ENCODE measurements at places on chromosomes 2 and 18.

DNA sequence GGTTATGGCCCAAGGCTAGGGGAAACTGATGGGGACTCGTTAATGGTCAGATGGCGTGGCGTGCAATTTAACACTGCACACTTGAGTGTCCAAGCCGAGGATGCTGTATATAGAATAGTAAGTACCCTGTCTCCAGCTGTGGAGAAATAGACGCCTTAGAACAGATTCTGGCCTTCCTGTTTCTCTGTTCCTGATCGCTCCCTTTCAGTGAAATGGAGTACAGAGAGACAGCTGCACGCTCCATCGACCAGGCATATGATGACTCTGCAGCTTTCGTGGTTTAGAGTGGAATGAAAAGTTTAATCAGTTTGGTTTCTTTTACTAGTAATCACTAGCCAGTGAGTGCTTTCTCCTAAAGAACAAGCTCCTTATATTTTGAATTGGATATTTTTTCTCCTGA, 213.4 kb downstream of the NEDD4L start:
- no peak for DNase-seq

DNA sequence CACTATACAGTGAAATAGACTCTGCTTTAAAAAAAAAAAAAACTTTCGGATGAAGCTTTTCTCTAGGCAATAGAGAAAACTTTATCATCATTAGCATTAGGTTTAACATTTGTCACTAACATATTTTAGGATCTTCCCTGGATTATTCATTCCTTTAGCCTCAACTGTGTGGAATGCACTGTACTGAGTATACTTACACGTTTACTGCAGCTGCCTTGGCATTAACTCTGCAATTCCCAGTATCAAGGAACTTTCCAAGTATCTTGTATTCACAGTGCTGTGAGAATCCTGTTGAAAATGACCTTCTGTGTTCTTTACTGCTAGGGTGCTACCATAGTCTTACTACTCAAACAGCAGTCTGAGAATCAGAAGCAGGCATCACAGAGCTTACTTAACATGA, 328.2 kb upstream of the COL3A1 start:
- no peak for DNase-seq

- DNase-seq: no peak
These were observed 185.4 kb downstream of the SNTG2 start for GRCh38 chr2:1136067-1136466.

- no peak for DNase-seq
These were observed 50.7 kb downstream of the AFTPH start for GRCh38 chr2:64574871-64575270.

DNA sequence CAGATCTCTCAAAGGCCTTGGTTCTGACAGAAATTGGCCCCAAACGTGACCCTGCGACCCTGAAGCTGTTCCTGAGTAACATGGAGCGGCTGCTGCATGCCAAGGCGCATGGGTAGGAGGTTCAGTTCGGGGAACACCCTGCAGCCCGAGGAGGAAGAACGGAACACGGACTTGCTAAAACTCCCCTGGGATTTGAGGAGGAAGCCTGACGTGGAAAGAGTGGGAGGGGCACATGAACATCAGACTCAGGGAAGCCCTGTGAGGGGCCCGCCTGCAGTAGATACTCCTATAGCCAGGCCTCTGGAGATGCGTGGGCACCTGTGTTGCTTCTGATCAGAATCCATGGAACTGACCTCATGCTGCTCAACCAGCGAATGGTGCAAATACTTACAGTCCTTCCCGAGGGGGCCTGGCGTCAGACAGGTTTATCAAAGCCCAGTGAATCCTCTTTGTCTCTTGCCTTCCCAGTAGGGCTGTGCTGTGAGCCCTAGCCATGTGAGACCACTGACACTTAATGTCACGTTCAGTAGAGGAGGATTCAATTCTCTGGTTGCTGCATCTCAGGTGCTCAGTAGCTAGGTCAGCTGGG, 46.8 kb downstream of the IMPA2 start:
- DNase-seq: no peak

- DNase-seq: no peak
These were observed 31.0 kb upstream of the ASPRV1 start for GRCh38 chr2:69992310-69993047.

- no peak for DNase-seq
These were observed 521.0 kb downstream of the SOX11 start for GRCh38 chr2:6213056-6213780.

GRCh38 chr2:134490559-134490958, 228.2 kb downstream of the TMEM163 start:
- DNase-seq: no peak

DNA sequence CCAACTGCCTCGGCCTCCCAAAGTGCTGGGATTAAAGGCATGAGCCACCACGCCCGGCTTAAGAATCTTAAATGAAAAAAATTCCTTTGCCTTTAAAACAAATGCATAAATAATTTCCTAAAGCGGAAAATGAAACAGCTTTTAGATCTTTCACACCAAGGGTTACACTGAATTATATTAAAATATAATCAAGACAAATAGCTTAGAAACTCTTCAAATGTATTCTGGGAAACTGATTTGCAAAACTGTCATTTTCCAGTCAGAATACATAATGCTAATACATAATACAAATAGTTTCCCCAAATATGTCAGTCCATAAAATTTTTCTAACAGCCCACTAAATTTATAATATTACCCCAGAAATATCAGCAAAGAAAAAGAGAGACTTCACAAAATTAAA, 68.3 kb upstream of the PGAP1 start:
- DNase-seq: no peak

DNA sequence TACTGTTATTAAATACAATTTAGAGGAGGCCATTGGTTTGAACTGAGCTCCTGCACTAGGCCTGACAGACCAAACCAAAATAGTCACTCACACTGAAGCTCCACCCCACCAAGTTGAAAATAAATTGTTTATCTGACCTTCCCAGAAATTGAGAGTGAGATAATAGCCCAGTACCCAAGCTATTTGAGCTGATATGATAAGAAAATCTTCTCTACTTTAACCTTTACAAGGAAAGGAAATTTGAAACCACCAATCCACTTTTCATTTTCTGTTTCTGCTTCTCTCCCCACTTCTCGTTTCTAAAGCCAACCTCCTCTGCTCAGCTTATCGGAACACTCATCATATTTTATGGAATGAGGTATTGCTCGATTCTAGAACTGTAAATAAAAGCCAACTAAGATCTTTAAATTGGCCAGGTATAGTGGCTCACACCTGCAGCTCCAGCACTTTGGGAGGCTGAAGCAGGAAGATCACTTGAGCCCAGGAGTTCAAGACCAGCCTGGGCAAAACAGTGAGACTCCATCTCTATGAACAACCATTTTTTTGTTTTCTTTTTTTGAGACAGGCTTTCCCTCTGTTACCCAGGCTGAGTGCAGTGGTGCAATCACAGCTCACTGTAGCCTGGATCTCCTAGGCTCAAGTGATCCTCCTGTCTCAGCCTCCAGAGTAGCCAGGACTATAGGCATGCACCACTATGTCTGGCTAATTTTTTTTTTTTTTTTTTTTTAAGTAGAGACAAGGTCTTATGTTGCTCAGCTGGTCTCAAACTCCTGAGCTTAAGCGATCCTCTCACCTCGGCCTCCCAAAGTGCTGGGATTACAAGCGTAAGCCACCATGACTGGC, 13.3 kb upstream of the GALM start:
- DNase-seq: no peak

- no peak for DNase-seq
These were observed 240.1 kb downstream of the IRS1 start for GRCh38 chr2:226559536-226559935.

DNA sequence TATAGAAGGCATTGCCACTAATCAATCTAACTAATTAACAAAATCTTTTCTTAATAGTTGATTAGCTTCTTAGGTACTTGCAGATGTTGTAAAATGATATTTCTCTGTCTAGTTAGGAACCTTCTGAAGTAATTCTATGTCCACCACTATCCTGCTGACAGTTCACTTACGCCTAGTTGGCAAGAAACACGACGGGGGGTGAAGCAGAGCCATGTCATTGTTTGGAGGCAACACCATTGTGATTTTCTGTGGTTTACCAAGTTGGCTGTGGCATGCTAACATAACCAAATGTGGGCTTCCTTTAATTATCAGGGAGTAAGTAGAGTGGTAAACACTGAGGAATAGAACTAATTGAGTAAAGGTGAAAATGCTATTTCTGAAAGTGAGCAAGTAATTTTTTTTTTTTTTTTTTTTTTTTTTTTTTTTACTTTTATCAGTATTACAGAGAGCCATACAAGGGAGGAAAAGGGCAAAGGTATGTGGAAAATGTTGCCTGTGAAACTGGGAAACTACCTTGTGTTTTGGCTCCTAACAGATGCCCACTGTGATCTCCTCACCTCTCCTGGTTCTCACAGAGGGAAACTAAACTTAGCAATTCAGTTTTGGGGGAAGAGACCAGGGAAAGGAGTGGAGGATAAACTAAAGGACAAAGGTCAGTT, 126.8 kb downstream of the MEIS1 start:
- no peak for DNase-seq

- DNase-seq: no peak
These were observed 10.0 kb downstream of the CAPN10 start for GRCh38 chr2:240596491-240596931.

GRCh38 chr2:41829052-41829451, 218.8 kb upstream of the PKDCC start:
- no peak for DNase-seq

DNA sequence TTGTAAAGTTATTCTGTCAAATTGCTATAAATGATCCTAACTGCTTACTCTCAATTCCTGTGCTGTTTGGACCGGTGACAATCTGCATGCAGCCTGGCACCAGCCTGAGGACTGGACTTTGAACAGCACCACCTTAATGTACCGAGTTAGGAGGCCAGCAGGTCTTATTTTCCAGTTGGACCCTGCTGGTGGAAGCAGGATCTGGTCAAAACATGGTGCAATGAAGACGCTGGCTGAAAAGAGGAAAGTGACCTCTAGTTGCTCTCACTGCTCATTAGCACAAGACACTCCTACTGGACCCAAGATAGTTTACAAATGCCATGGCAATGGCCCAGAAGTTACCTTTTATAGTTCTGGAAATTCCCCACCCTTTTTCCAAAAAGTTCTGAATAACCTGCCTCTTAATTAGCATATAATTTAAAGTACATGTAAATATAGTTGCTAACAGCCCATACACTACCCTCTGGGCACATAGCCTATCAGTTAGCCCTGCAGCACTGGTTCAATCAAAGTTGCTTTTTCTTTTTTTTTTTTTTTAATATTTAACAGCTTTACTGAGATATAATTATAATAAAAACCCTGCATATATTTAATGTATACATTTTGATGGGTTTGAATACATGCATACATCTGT, 35.8 kb downstream of the RBKS start:
- DNase-seq: no peak

GRCh38 chr18:44651918-44652572, 28.6 kb upstream of the SETBP1 start:
- DNase-seq: no peak

DNA sequence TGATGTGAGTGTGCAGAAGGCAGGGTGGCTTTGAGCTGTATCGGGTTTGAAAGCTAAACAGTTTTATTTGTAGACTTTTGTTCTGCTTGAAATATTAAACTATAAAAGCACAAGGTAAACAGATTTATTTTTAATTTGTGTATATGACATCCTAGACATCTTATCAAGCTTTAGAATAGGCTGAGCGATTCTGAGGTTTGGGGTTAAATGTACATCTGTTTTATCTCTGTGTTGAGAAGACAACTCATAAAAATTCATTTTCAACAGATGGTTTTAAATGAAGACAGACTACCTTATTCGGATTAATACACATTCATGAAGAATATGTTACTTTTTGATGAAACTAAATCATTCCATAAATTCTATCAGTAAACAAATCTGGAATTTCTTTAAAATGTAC, 368.8 kb downstream of the RPRM start:
- DNase-seq: no peak

- no peak for DNase-seq
These were observed 11.3 kb downstream of the HDLBP start for GRCh38 chr2:241304039-241304670.

DNA sequence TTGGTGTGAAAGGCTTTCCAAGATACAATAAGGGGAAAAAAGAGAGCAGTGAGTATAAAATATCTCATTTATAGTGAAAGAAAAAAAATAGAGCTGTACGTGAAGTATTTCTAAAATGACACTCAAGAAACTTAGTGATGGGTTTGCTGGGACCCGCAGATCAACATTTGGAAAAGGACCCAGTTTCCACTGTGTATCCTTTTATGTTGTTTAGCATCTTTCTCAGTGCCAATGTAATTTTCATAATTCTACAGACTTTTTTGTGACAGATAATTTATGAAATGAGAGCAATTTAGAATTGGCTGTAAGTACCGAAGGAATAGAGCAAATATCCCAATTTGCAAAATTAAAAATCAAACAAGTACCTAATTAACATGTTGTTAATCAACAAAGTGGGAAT, 116.9 kb downstream of the SH3BP4 start:
- DNase-seq: no peak

- DNase-seq: no peak
These were observed 241.2 kb upstream of the KCNJ3 start for GRCh38 chr2:154457286-154457685.

DNA sequence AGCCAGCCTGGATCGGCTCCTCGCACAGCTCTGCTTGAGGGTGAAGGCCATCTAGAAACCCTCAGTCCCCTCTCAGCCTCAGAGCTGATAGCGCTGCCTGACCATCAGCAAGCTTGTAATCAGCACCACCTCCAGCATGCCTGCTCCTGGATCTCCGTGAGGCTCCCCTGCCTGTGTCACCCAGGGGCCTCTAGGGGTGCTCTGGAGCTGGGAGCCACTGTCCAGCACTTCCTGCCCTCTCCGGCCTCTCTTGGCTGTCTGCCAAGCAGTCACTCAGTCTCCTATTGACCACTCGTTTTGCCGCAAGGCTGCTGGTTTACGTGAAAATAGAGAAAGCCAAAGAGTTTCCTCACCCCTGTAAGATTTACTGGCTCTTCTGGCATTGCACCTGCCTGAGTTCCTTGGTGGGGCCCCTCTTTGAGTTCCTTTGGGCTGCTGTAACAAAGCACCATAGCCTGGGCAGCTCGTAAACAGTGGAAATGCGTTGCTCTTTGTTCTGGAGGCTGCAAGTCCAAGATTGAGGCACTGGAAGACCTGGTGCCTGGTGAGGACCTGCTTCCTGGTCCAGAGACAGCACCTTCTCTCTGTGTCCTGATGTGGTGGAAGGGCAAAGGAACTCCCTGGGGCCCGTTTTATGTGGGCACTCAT, 17.9 kb downstream of the CAPN10 start:
- DNase-seq: no peak

DNA sequence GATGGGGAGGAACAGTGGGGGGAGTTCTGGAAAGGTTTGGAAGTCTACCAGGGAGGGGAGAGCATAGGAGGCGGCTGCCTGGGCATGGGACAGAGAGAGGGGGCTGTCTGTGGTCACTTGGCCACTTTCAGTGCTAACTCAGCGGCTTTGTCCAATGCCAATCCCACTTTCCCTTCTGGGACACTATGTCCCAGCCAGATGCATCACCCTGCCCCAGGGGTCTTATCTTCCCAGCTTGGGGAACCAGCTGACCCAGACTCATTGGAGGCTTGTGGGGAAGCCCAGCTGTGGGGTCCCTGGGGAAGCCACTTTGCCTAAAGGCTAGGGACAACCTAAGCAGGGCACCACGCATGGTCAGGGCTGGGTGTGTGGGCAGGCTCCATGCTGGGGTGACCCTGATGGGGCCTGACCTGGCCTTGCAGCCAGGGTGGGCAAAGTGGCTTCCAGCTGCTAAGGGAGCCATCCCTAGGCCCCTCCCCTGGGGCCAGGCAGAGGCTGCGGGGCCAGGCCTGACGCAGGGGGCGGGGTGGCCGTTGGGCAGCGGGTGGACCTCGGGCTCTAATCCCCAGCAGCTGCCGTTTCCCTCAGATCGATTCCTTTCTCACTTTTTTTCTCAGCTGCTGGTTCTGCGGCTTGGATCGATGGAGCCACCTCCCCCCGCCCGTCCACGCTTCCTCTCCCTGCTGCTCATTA, 1.6 kb upstream of the ASIC4 start:
- DNase-seq: no peak

All from T-helper 9 cell (primary cell).